ENCODE measurements at places on chromosomes 5 and 9.

DNA sequence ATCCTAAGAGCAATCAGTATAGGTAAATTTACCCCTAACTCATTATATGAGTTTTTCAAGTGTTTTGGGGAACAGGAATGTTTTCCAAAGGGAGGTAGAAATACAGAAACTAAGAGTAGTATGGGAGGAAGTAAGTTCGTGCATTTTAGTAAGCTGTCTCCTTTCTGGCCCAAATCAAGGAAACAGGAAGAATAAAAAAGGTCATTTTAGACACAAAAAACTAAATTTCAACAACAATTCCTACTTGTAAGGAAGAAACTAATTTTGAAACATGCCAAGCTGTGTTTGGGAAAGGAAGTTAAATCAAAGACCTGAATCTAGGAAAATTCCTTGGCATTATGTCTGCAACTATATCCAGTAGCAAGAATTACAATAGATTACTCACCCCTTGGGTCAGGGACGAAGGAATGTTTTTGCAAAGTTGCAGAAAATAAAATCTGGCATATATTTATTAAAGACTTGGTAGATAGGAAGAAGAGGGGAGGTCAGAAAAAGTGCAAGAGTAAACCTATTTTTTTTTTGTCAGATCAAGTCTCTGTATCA, 6.5 kb upstream of the RPS6 start:
- DNase-seq: peak; percentile 44

GRCh38 chr9:5631026-5631425, 2.1 kb downstream of the RIC1 start:
- no peak for DNase-seq

GRCh38 chr5:111280282-111280951, 56.2 kb downstream of the CAMK4 start:
- no peak for DNase-seq

DNA sequence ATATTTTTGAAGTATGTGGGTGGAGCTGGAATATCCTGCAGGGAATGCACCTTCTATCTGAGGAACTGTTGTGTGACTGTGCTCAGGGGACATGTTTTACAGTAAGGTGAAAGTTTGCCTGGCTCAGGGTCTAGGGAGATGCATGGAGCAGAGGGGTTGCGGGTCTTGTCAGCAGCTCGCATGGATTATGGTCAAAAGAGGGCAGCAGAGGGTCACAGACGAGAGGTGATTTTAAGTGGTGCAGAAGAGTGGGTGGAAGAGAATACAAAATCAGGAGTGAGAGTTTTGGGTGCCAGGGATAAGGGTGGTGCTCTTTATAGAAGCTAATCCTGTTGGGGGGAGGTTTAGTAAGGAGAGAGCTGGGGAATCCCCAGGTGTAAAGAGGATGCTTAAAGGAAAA, 53.5 kb upstream of the GRIN3A start:
- peak; percentile 1 for DNase-seq

- DNase-seq: peak; percentile 77
These were observed 81.7 kb upstream of the ZBTB43 start for GRCh38 chr9:126722922-126723806.

DNA sequence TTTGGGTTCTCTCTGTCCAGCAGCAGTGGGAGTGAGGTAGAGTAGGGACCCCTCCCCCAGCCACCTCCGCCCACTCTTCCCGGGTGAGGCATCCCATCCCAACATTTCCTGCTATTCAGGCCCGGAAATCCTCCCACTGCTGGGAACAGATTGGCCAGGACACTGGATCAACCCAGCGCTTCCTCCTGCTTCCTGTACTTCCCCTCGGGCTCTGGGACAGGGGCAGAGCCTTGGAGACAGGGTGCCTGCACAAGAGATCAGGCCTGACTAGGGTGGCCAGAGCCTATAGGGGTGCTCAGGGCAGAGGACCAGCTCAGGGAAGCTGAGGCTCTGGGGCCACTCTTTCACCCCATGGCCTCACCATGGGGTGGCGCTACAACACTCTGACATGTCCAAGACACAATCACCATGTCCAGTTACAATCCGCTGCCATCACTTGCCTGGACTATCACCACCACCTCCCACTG, 14.5 kb downstream of the SH2D3C start:
- peak; percentile 80 for DNase-seq

- no peak for DNase-seq
These were observed 14.4 kb downstream of the CAMK4 start for GRCh38 chr5:111238431-111239225.

DNA sequence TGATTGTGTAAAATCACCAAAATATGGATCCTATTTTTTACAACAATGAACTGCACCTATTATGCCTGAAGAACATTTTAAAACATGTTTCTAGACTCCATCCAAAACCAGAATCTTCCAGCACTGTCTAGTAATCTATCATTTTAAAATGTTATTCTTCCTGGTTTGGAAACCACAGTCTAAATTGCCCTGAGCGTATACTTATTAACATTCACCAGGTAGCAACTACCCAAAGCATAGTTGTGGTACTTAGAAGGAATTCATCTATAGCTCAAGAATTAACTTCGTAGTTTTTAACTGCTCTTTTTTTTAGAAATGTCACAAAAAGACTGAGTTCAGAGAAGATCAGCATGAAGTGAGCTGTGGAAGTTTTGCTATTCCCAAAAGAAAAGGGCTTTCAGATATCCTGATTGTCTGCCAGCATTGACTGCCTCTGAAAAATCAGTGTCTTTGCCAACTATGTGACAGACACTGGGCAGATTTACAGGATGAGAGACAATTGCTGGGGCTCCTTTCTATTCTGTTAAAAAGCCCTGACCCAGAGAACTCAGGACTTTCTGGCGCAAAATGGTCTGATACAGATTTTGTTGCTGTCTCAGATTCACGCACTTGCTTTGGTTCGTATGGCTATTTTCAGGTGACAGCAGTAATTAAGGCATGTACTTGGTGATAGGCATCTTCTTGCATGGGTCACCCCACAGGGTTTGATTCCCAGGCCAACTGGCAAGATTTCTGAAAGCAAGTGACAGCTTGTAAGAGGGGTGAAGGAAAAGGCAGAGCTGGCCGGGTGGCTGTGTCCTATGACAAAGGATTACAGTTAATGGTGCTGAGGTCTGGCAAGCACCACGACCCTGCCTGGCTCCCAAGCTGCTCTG, 152.5 kb upstream of the RAI14 start:
- DNase-seq: no peak

DNA sequence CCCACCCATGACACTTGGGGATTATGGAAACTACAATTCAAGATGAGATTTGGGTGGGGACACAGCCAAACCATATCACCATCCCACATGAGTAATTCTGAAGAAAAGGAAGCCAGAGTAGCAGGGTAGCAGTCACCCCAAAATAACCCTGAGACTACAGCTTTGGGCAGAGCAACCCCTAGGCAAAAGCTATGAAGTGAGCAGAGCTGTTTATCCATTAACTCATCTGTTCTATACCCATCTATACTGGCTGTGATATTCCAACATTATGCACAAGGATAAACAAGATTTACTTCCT, 12.3 kb upstream of the REEP5 start:
- DNase-seq: no peak

DNA sequence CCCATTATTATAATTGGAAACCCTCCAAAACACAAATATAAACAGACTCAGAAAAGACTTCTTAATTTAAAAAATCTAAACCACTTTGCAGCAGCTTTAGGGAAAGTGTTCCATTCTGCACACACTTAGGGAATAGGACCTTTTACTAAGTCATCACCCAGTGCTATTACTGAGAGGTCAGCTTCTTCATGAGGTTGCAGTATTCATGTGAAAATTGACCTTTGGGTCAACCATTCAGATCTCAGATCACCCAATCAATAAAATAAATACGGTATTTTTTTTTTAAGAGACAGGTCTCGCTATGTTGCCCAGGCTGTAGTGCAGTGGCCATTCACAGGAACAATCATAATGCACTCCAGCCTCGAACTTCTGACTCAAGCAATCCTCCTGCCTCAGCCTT, 21.8 kb downstream of the NR6A1 start:
- DNase-seq: no peak

DNA sequence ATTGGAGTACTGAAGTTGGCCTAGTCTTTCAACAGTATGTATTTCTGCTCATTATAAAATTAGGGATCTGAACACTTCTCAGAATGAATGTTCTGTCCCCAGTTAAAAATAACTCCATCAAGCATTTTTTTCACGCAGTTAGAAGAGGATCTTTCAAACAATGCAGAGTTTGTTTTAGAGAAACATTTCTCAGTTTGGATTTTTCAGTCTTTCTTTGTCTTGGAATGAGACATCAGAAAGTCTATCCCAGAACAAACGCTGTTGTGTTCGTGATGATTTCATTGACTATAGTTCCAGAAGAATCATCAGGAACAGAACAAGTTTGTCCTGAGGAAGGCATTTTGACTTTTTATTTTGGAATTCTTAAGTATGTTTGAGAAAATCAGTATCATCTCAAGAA, 218.7 kb downstream of the ARRDC3 start:
- DNase-seq: peak; percentile 16

DNA sequence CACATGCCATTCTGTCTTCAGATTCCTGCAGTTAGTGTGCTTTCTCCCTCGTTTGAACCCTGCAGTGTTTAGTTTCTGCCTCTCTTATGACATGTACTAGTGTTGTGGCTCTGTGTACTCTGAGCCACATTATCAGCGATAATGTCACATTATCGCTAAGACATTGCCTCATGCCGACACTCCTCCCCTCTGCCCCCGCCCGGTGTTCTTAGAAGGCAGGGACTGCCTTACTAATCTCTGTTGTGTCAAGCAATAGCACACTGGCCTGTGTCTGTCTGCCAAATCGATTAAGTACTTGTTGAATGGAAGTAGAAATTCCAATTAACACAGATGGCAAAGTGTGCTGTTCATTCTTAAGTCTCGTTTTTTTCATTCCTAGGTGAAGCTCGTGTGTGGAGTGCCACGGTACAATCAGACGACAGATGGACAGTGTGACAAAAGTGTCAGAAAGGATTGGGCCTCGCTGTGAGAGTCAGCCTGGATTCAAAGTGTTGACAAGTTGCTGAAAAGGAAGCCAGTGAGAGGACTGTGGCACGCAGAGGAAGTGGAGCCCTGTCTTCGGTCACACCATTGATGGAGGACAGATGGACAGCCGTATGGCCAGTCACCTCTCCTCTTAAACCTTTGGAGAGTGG, 10.5 kb downstream of the PIK3R1 start:
- no peak for DNase-seq

GRCh38 chr9:68740561-68740960, 35.5 kb downstream of the PIP5K1B start:
- DNase-seq: no peak

DNA sequence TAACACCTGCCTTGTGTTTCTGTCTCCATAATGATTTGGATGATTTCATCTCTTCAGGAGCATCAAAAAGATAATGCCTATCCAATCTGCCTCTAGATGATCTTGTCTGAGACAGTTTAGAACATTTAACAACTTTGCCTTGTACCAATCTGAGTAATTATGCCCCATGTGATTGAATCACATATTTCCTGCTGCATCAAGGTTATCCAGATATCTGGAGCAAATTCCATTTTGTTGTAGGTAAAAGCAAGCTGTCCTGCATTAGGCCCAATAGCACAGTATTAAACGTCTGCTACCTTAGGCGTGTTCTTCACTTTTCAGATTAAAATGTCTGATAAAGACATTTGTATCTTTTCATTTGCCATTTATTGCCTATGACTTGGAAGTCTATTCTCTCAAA, 54.1 kb upstream of the MARCHF11 start:
- no peak for DNase-seq

- DNase-seq: no peak
These were observed 70.5 kb upstream of the OR2K2 start for GRCh38 chr9:111400564-111400898.

- no peak for DNase-seq
These were observed 521.3 kb downstream of the EFNA5 start for GRCh38 chr5:107149243-107150005.

DNA sequence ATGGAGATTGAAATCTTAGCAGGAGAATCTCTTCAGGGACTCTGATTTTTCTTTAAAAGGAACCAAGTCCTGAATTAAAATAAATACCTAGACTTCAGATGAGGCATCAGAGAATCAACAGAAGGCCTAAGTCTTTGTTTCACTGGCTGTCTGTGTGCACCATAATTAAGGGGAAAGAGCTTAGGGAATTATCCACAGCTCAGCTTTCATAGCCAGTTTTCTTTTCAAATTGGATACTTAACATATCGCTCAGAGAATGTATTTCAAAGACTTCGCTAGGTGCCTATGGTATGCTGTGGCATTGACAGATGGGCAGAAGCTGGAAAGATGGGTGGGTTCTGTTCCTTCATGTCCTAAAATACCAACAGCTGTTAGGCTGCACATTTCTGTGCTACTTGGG, 325.8 kb downstream of the TMEM38B start:
- DNase-seq: no peak

All from suppressor macrophage (primary cell).